T-helper 2 cell (primary cell): ENCODE measurements at places on chromosomes 7 and 10.

DNA sequence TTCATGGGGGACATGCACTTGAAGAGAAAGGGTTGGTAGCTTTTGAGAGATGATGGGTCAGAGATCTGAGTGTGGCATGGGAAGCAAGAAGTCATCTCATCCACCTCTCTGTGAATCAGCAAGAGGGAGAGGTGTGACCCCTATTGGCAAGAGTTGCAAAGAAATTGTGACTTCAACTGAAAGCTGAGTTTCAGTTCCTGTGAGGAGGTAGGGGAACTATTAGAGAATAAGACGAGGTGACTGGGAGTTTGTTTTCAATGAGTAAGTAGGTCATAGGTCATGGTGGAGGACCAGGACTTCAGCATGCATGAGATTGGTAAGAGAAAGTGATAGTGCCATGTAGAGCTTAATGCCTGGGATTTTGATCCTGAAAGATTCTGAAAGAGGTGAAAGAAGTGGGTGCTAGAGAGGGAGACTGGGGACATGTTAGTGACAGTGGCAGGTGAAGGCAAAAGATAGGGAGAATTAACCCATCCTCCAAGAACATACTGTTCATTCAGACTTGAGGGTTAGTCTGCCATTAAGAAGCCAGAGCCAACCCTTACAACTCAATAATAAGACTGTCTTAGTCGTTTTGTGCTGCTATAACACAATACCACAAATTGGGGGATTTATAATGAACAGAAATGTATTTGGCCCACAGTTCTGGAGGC lies 75.5 kb upstream of the CAPZA2 start:
- DNase-seq = peak; percentile 60

- no peak for DNase-seq
These were observed 9.5 kb upstream of the FOXL3 start for GRCh38 chr7:280461-280860.

DNA sequence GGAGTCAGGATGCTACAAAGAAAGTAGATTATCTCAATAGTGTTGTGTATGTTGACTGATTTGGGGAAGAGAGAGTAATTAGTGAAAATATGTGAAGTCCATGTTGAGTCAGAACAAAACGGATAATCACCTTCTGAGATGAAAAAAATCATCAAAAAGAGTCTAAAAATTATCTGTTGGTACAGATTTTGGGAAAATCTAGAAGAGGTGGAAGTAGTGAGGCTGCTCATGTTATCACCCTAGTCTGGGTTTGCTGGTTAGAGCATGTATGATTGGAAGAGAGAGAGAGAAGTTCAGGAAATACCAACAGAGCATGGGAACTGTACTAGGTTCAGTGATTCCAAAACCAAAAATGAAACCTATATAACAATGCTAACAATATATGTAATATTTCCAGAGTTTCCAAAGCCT lies 12.3 kb downstream of the RPA3 start:
- DNase-seq = no peak

GRCh38 chr7:138125119-138125518 lies 48.9 kb downstream of the AKR1D1 start:
- DNase-seq = no peak

DNA sequence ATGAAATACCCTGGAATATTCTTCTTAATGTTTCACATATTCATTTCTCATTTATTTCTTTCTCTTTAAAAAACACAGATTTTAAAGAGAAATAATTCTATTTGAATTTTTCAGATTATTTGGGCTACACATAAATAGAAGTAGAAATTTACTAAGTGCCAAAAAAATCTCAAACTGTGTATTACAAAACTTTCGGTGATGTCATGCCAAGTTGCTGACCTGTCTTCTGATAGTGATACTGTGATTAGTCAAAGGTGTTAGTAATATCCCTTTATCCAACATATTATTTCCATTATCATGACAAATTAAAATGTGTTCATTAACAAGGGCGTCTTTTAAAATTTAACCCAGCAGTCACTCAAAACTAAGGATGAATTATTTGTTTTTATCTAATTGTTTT lies 60.1 kb downstream of the COL28A1 start:
- DNase-seq = no peak

GRCh38 chr10:100128951-100129350 lies 47.3 kb upstream of the CPN1 start:
- DNase-seq = no peak

- DNase-seq = no peak
These were observed 777.4 kb downstream of the SORCS1 start for GRCh38 chr10:106387063-106387462.

DNA sequence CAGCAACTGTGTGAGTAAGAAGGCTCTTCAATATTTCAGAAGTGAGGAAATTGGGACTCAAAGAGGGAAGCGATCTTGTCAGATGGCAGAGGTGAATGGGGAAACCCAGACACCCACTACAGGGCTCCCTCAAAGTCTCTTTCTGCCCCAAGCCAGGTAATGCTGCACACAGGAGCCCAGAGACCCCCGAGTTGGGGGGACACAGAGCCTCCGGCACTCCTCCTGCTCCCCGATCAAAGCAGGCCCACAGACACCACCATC lies 139.4 kb downstream of the TNS3 start:
- no peak for DNase-seq

GRCh38 chr7:129271500-129272355 lies 46.9 kb downstream of the AHCYL2 start:
- no peak for DNase-seq

DNA sequence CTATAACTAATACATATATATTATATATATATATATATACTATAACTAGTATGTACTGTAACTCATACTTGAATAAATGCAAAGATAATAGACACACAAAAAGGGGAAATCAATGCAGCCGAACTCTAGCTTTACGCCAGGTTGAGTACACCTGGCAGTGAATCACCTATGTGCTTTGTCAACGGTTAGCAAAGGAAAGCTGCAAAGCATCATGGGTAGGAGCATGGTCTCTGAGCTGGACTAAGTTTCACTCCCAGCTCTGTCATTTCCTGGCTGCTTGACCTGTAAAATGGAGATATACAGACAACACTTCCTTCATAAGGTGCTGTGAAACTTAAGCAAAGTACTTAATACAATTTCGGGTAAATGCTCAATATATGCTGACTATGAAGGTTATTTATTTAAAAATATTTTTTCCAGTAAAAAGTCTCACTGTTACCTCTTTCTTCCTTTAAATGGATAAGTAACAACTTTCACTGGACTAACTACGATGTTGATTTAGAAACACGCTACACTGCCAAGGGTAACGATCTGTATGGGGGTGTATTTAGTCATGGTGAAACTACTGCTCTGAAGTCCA lies 61.7 kb upstream of the ITGA8 start:
- DNase-seq = no peak

GRCh38 chr10:68625316-68625921 lies 65.3 kb downstream of the TET1 start:
- DNase-seq = no peak

- no peak for DNase-seq
These were observed 160.6 kb downstream of the MLLT10 start for GRCh38 chr10:21694631-21695030.

DNA sequence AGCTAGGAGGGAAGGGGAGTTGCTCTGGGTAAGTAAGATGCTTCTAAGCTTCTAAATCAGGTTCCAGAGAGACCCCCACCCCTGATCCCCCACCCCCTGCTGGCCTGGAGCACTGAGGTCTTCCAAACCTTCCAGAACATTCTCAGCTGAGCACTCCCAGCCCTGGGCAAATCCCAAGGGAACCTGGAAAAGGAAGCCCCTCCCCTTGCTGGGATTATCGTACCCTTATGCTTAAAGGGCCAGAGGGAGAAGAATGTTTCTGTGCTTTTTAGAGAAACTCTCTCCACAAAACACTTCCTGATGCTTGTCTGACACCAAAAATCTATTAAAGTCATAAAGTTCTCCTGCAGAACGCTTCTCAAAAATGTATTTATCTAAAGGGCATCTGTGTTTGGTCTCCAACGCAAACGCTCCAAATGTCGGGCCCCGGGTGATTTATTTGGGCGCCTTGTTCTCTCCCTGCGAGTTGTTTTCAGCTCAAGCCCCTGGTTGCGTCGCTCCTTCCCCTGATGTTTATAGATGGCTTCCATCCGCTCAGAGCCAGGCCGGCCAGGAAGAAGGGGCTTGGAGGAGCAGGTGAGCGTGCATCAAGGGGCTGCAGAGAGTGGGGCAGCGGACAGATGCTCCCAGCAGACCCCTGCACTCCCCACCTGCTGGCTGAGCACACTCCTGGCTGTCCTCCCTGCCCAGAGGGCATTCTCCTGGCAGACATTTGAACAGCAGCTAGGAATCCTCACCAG lies 8.2 kb upstream of the RET start:
- no peak for DNase-seq

GRCh38 chr10:774661-775244 lies 85.3 kb upstream of the DIP2C start:
- DNase-seq = no peak

GRCh38 chr10:77416311-77417135 lies 221.1 kb downstream of the KCNMA1 start:
- no peak for DNase-seq

DNA sequence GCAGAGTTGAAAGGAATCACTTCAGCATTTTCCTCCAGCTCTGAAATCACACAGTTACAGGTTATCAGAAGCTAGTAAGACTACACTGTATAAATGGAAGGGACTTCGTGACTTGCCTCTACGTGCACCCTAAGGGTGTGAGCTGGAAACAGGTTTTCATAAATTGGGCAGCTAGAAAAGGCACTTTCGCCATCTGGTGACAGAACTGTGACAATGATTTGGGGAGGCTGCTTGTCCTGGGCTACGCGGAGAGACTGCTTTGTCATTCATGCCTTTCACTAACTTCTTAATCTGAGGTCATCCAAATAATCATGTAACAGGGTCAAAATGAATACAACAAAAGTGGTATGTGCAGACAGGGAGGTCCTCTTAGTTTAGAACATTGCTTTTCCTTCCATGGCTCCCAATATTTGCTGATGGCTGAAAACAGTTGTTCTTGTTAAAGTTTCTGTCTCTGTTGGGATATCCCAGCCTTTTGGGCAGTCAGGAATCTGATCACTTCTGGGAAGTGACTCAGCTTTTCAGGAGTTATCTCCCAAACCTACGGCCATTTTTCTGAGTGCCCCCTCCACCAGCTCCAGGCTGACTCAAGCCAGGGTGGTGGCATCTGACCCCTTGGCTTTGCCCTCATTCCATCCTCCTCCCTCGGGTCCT lies 17.8 kb downstream of the VWC2 start:
- no peak for DNase-seq

DNA sequence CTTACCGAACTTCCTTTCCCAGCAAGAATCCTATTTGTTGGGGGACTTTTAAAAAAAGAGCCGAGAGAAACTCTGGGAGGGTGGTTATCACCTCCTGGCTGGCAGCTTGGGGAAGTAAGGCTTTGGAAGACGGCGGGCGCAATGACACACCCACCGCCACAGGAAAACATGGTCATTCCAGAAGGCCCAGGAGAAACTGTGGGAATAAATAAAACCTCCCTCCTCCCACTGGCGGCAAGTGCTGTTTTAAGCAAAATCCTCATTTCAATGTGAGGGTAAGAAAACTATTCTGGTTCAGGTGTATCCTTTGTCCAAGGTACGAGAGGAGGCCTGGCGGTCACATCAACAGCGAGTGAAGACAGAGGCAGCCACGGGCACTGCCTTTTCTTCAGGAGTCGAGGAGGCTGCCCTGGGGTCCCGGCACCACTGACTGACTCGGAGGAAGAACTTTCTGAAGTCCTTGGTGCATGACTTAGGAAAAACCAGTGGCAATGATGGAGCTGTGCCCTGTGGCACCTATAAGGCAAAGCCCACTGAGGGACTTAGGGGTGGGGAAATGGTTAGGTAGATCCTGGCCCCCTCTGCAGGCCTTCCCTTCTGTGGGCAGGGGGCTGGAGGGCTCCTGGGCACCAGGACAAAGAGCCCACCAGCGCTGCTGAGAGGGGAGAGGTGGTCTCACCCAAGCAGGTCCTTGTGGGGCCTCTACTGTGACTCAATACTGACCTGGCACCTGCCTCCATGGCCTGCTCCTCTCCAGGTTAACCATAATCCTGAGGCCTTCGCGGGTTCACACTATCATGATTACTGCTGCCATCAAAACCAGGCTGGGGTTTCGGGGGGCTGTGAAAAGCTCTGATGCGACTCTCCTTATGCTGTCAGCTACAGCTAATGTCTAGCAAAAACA lies 21.4 kb downstream of the DNAJB12 start:
- DNase-seq = no peak

GRCh38 chr10:113480851-113481502 lies 71.9 kb upstream of the HABP2 start:
- DNase-seq = no peak

GRCh38 chr10:8130973-8131911 lies 76.8 kb downstream of the GATA3 start:
- DNase-seq = no peak

GRCh38 chr10:116403740-116404250 lies 23.9 kb upstream of the PNLIPRP3 start:
- no peak for DNase-seq

DNA sequence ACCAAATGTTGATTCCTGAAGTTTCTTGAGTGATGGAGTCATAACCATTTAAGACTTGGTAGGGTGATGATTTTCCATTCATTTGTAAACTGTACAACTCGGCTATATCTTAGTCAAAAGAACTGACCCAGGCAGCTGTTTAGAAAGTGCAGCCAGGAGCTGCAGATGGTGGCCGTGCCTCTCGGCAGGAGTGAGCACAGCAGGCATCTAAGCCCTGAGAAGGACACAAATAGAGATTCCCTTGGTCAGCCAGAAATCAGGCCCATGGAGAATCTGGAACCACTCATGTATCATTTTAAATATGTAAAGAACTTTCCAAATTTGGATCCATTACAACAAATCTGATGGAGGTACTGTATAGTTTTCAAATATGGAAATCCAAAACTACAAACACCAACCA lies 177.0 kb upstream of the AKR1E2 start:
- DNase-seq = no peak

- no peak for DNase-seq
These were observed 7.6 kb upstream of the RBM20 start for GRCh38 chr10:110636572-110636931.

- DNase-seq = no peak
These were observed 16.1 kb upstream of the C10orf71 start for GRCh38 chr10:49282879-49283341.

DNA sequence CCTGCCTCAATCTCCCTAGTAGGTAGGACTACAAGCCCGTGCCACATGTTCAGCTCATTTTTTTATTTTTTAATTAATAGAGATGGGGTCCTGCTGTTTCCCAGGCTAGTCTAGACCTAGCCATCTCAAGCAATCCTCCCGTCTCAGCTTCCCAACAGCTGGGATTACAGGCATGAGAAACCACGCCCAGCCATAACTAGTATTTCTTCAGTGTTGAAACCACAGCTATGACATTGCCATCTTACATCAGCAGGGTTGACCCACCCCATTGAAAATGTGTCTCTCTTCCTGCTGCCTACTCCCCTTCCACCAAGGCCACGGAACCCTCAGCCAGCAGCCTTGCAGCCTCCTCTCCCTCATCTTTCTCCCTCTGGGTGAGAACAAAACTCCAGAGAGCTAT lies 62.1 kb upstream of the ZNF746 start:
- no peak for DNase-seq

GRCh38 chr7:14899030-14899429 lies 3.5 kb downstream of the DGKB start:
- DNase-seq = no peak
